Cerebellum (tissue), 4 donors: ENCODE measurements at places on chromosomes 13 and 19.

DNA sequence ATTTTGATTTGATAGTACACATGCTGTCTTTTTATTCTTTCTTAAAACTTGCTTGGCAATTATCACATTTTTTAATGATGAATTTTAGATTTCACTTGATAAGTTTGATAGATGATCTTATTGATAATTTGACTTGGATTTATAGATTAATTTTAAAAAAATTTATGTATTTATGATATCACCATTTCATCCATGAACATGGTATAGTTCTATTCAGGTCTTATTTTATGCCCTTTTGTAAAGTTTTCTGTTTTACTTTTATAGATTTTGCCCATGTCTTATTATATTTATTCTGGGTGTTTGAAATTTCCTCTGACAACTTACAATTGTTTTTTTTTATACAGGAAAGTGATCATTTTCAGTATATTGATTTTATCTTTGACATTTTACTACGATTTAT lies 39.5 kb downstream of the ZNF536 start:
- DNase-seq = no peak

GRCh38 chr13:98411617-98412265 lies 165.2 kb downstream of the STK24 start:
- DNase-seq = no peak

DNA sequence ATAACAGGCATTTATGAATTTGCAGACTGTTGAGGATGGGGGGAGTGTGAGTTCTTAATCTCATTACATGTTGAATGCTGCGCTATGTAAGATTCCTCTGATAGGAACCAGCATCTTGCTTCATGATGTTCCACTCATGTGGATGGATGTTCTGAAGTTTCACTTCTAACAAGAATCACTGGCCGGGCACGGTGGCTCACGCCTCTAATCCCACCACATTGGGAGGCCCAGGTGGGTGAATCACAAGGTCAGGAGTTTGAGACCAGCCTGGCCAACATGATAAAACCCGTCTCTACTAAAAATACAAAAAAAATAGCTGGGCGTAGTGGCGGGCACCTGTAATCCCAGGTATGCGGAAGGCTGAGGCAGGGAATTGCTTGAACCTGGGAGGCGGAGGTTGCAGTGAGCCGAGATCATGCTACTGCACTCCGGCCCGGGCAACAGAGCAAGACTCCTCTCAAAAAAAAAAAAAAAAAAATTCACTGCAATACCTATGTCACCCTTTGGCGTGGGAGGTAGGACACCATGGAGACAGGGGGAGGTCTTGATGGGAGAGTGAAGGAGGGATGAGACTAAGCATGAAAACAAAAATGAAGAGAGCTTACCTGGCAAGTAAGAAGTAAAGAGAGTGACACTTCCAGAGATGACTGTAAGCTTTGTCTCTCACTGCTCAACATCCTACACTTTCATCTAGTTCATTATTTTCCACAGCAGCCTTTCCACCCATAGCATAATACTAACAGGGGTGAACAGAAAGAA lies 133.0 kb downstream of the DCT start:
- DNase-seq = no peak

GRCh38 chr19:1206864-1207450 lies 1.4 kb downstream of the STK11 start:
- peak; percentile 60 for DNase-seq

- DNase-seq = no peak
Measured at GRCh38 chr13:112105244-112105681, 38.3 kb downstream of the SOX1 start.

- DNase-seq = no peak
Measured at GRCh38 chr19:49282184-49282583, 42.8 kb downstream of the SLC6A16 start.

DNA sequence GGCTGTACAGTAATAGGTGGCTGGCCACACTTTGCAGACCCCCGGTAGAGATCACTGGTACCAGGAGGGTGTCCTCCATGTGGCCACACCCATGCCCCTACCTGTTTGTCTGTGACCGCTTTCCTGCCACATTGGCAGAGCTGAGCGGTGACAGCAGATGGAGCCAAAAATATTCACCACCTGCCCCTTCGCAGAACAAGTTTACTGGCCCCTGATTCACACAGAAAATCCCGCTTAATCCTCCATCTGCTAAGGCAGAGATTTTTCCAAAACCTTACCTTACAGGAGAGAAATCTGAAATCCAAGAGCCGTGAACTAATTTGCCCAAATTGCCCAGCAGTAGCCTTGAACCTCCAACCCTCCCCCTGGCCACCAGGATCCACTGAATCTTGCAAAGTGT lies 52.1 kb downstream of the MYO9B start:
- peak; percentile 86 for DNase-seq

DNA sequence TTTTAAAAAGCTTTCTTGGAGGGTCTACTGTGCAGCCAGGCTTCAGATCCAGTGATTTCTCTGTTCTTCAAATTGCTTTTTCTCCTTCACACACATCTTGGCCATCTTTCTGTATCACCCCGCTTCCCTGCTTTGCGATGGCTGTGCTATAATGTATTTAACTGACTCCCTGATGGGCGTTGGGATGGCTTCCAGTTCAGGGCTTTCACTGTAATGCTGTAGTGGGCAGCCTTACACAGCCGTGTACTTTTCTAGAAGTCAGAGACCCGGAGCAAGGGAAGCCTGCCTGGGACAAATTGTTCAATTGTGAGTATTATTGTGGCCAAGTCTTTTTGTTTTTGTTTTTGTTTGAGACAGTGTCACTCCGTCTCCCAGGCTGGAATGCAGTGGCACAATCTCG lies 19.4 kb upstream of the PAK4 start:
- DNase-seq = no peak

GRCh38 chr19:15813916-15814315 lies 1.5 kb downstream of the OR10H1 start:
- DNase-seq = no peak

DNA sequence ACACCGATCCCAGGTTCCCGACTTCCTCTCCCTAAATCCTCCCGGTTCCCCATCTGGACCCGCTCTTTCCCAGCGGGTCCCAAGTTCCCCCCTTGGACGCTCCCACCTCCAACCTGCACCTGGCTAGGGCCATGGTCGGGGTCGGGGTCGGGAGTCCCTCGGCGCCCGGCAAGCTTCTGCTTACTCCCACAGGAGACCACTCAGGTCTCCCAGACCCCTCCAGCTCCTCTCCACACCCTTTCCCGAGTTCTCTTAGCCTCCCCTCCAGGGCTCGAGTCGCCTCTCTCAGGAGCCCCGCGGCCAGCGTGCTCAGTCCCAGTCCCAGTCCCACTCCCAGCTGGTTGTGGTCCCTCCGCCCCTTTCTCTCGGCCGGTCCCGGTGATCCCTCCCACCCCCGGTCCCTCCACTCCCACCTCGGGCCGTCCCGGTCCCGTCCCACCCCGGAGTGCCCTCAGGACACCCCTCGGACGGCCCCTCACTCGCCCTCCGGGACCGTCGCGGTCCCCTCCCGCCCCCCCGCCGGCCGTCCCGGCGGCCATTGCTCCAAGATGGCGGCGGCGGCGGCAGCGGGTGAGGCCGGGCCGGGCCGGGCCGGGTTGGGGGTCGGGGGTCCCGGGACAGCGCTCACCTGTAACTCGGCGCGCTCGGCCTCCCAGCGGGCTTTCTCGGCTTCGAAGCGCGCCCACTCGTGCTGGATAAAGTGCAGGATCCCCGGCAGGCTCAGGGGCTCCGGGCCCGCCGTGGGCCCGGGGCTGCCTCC lies at the start of gene FKRP:
FKRP (plus strand) TSS at position 537 of the 760 bp plus-strand sequence. CDS start 9,394 bp downstream, outside the sequence.
- peak; percentile 52 for DNase-seq

- no peak for DNase-seq
Measured at GRCh38 chr13:114319441-114319913, 5.2 kb downstream of the CHAMP1 start.

DNA sequence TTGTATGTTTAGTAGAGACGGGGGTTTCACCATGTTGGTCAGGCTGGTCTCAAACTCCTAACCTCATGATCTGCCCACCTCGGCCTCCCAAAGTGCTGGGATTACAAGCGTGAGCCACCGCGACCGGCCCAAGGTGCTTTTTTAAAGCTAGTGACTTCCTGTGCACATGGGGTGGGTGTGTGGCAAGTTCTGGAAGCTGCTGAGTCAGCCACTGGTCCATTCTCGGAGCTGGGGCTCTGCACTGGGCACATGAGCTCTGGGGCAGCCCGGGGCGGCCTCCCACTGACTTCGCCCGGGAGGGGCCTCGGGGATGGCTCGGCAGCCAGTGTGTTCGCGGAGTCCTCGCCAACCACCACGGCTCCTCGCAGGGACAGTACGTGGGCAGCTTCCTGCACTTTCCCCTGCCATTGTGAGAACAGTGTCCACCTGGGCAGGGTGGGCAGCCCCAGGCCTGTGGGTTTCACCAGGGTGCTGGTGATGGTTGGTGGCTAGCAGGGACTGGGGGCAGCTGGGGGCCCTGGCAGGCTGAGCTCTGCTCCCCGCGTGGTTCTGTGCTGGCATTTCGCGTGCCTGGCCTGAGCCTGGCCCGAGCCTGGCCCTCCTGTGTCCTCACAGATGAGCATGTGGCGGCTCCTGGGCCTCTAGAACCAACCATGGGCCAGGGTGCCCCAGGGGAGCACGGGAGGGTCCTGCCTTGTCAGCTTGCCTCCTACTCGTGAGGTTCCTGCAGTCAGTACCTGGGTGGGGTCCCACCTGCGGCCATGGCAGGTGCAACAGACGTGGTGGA lies 12.2 kb downstream of the CBARP start:
- DNase-seq = no peak

DNA sequence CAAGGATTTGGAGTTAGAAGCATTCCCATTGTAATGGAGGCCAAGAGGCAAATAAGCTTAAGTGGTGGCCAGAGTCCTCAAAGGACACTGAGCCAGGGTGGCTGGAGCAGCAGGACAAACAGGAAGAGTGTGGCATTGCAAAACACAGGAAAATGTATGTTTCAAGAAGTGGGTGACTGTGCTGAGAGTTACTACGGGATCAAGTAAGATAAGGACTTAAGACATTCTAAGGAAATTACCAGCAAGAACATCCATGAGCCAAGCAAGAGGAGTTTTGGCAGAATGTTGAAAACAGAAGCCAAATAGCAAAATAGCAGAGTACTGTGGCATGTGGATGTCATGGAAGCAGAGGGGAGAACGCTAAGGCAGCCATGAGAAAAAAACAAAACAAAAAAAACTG lies 104.2 kb downstream of the RAP2A start:
- no peak for DNase-seq

- DNase-seq = no peak
Measured at GRCh38 chr13:45850027-45850613, 1.4 kb downstream of the SIAH3 start.

- DNase-seq = no peak
Measured at GRCh38 chr19:30391052-30391451, 18.9 kb downstream of the ZNF536 start.

DNA sequence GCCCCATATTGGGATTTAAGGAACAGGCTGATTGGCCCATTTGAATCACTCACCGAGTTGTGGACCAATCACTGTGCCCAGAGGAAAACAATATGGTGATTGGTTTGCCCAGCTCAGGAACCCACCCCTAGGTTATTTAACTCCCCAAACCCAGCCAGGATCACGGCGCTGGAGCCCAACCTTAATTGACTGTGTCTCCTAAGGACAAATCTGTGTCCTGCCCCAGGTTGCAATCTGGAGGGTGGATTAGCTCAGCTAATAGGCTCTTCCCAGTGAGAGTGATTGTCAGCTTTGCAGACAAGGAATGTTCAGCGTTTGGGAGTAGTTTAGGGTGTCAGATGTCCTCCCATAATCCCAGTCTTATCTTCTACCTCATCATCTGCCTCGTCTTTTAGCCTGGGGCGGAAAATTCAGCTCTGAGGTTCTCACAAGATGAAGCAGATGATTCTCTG lies 3.5 kb upstream of the ZNF358 start:
- no peak for DNase-seq

DNA sequence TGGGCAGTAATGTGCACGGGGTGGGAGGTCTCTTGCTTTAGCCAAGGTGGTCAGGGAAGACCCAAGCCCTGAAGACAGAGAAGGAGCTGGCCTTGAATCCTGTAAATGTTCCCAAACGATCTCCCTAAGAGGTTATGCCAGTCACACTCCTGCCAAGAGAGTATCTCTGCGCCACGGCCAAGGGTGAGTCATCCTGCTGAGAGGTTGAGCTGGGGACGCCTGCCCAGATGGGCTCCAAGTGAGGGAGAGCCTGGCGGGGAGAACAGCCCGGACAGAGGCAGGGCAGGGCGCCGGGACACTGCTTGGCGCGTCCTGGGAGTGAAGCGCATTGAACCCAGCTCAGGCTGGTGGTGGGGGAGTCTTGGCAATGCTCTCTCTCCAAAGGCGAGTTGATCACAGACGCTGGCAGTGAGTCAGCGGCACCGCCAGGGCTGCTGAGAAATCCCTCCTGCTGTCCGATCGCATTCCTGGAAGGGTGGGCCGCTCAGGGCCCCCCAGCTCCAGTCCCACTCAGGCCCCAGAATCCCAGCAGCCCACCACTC lies 16.4 kb downstream of the SULT2B1 start:
- DNase-seq = peak; percentile 68

GRCh38 chr19:38180071-38180470 lies 44.0 kb downstream of the DPF1 start:
- DNase-seq = no peak

DNA sequence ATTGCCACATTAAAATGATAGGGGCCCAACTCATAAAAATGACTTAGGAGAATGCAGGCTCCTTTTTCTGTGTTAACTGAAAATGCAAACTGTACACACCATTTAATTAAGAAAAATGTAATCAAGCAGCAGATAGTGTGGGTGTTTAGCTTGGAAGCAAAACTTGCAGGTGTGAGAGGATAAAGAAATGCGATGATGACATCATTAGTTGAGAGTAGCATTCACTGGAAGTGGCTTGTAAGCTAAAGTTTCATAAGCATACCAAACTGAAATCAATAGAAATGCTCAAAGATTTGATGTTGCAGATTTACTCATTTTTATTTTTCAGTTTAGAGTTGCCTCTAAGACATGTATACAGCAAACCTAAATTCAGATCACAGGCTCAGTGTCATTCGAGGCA lies 86.6 kb downstream of the PRR20E start:
- DNase-seq = no peak

DNA sequence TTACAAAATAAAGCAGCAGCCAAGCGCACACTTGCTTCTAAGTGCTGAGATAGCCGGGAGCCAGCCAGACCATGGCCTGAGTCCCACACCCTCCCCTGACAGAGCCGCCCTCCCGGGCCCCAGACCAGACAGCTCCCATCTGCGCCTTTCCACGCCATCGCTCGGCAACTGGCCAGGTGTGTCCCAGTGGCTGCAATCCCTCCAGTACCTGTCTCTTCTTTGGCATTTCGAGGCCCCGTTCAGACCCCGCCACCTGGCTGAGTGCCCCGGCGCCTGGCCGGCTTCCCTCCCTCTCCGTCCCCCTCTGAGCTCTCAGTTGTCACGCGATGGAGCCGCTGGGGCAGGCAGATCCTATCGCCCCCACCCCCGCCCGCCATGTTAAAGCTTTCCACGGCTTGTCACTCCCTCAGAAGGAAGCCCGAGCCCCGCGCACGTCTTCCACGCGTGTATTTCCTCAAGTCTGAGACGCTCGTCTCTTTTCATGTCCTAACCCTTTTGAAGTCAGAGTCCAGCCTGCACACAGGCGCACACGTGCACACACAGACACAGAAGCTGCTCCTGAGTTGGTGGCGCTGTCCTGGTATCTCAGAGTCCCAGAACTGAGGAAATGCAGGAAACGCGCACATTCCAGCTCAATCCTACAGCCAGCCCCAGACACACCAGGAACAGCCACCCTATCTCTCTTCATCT lies 7.9 kb downstream of the MLLT1 start:
- peak; percentile 83 for DNase-seq
